Amniotic stem cell (primary cell): ENCODE measurements at places on chromosomes 3 and 15.

- no peak for DNase-seq
These were observed 42.4 kb downstream of the AMOTL2 start for GRCh38 chr3:134331811-134332199.

DNA sequence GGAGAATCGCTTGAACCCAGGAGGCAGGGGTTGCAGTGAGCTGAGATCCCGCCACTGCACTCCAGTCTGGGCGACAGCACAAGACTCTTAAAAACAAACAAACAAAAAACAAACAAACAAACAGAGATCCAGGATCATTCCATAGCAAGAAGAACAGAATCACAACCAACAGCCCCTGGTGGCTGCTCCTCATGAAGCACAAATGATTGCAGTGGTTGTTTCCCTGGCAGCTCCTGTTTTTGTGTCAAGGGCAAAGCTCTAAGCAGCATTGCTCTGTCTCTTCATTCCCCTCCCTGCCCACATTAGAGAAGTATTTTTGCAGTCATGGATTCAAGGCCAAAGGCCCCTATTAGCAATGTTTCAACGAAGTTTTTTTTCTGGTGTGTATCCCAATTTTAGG lies 25.8 kb upstream of the BLM start:
- DNase-seq: no peak

- DNase-seq: no peak
These were observed 32.9 kb downstream of the PLCH1 start for GRCh38 chr3:155712008-155712407.

DNA sequence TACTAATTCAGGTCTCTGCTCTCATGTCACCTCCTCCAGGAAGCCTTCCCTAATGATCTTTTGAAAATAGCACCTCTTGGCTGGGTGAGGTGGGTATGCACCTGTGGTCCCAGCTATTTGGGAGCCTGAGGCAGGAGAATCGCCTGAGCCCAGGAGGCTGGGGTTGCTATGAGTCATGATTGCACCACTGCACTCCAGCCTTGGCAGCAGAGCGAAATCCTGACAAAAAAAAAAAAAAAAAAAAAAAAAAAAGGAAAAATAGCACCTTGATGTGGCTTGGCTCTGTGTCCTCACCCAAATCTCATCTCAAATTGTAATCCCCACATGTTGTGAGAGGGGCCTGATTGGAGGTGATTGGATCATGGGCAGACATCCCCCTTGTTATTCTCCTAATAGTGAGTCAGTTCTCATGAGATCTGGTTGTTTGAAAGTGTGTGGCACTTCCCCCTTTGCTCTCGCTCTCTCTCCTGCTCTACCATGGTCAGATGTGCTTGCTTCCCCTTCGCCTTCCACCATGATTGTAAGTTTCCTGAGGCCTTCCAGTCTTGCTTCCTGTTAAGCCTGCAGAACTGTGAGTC lies 11.2 kb upstream of the RNU6-1 start:
- no peak for DNase-seq

DNA sequence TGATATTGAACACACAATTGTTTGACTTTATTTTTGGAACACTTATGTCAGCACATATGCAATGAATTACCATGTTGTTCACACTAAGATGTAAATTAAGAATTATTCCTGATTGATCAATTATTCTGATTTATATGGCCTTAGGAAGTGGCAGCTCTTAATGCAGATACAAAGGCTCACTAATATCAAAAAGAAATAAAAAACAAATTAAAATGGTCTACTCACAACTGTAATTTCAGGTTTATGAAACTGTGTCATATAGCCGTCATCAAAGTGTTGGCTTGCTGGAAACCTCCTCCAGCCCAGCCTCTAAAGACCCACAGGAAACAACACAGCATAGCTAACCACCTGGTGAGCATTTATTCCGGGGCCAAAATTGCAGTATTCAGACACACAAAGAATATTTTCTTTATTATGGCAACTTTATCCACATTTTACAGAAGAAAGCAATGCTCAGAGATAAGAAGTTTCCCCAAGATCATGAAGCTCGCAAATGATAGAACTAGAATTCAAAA lies 33.4 kb downstream of the PDZRN3 start:
- no peak for DNase-seq

DNA sequence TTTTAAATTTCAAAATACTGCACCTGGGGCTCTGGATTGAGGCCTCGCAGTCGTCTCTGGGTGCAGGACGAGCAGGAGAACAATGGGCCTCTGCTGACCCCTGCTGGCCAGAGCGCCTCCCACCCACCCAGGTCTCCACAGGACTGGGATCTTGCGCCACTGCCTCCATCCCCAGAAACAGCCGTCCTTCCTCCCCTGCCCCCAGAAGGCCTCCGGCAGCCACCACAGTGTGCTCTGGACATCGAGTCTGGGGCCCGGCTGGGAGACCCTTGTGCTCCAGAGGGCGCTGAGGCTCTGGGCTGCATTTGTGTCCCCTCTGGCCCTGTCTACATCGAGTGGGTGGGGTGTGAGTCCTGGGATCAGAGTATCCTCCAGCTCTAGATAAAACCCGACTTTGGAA lies 6.7 kb upstream of the ACSBG1 start:
- peak; percentile 37 for DNase-seq

DNA sequence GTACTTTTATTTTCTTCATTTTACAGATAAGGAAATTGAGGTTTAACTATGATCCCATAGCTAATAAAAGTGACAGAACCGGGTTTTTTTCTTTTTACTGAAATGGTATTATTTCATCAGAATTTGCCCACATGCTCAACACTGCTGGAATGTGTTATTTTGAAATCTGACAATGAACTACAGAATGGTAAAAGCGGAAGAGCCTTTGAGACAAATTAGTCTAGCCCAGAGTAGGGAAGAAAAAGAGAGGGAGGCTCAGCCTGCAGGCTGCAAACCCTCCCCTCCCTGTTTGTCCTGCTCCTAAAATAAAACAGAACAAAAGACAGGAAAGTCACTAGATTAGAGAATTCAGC lies 100.3 kb upstream of the LIPC start:
- DNase-seq: no peak

GRCh38 chr15:38002883-38003477 lies 68.5 kb downstream of the TMCO5A start:
- no peak for DNase-seq

GRCh38 chr3:10017636-10018292 lies 8.5 kb upstream of the FANCD2 start:
- DNase-seq: no peak

GRCh38 chr3:72846166-72846565 lies 2.1 kb downstream of the SHQ1 start:
- DNase-seq: no peak

DNA sequence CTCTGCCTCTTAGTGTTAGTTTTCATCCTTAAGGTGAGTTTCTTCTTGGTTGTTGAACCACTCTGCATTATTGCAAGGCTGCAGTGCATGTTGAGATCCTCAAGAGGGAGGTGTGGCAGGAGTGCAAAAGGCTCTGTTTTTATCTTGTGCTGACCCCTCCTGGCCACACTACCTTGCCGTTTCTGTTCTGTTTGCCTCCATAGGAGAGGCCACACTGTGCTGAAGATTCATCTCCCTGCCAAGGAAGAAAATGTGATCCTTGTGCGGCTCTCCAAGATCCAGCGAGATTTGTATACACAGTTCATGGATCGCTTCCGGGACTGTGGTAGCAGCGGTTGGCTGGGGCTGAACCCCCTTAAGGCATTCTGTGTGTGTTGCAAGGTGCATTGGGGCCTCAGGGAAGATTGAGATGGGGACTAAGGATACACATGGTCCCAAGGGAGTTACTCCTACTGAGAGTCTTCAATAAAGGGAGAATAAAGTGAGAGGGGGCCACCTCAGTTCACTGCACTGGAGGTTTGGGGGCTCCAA lies 33.0 kb upstream of the TEX264 start:
- peak; percentile 11 for DNase-seq

GRCh38 chr15:63968700-63969099 lies 77.6 kb downstream of the DAPK2 start:
- no peak for DNase-seq

- DNase-seq: no peak
These were observed 427.4 kb upstream of the PPP2R3A start for GRCh38 chr3:135538123-135538522.

DNA sequence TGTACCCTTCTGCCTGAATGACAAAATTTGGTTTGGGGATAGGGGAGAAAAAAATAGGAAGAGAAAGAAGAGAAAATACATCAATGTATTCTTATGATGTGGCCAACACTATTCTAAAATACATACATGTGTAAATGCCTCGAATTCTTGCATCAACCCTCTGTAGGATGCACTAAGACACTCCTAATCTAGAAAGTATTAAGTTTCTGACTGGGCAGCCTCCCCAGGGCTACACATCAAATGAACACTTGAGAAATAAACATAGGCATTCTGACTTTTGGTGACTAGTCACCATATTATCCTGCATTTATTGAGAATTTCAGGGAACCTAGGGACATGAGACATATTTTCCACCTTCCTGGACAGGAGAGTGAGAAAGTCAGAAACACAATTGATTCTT lies 109.2 kb downstream of the CPNE4 start:
- no peak for DNase-seq

DNA sequence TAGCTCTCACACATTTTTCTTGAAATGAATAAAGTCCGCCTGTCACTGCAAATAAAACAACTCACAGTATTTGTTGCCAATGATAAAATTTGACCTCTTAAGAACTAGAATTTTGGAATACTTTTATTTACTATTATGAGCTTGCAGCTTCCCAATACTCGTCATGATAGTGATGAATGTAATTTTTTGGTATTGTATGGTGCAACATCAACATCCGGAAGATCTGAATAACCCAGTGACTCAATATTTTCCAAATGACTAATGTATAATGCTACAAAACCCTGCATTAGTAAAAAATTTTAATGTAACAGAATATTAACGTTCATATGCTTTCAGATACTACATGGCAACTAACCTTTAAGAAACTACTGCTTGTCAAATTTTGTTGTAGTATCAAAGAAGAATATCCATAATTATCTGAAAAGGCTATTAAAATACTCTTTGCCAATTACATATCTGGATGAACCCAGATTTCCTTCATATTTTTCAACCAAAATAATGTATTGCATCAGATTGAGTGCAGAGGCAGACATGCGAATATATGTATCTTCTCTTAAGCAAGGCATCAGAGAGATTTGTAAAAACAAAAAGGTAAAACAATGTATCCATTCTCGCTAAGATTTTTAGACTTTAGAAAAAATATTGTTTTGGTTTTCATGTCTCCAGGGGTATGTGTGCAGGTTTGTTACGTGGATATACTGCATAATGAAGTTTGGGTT lies 95.3 kb downstream of the IGF2BP2 start:
- DNase-seq: peak; percentile 80

DNA sequence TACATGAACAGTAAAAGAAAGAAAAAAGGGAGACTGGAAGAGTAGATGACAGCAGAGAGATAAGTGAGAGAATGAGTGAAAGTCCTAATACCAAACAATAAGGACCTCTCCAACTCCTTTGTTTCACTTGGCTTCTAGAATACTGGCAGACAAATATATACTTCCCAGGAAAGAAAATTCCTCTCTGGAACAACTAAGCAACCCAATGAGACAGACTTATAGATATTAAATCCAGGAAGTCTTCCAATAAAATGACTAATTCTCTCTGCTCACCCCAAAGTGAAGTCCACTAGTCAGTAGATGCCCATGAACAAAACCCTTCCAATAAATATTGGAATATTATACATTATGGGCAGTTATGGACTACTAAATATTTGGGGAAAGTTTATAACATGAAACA lies 114.2 kb downstream of the NEDD4 start:
- DNase-seq: no peak
